ENCODE measurements at places on chromosomes 11 and 22. TPM values are rescaled to one million over a fixed set of nuclear protein-coding genes. Genes with fewer than 3 reads are reported as not detected.

DNA sequence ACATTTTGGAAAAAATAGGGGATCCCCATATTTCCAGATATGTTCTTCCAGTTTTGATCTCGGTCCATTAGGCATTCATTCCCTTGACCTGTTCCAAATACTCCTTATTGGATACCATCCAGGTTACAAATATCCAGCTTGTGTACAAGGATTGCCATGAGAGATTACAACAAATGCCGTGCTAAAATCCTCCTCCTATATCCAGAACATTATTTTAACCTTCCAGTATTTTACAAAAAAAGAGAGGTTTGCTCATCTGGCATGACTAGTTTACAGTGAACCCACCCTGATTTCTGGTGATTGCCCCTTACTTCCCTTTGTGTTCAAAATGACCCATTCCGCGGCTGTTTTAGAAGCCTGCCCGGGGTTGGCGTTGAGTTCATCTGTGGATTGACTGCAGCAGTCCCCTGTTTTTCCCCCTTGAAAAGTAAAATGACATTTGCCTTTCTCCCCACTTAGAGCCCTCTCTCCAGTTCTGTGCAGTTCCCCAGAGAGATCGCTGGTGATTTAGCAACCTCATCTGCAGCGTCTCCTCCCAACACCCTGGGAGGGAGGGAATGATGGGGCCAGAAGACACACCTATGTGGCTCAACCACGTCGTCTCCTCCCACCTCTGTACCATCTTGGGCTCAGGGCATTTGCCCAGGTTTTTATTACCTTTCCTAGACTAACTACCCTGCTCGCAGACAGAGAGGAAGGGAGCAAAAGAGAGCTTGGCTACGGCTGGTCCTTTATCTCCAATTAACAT, 73.6 kb downstream of the DSCAML1 start:
- peaks cover 12% of the 10 kb centered on the region for H3K27me3 ChIP-seq
- no peaks in the 10 kb centered on the region for H3K36me3 ChIP-seq
- no peak overlapping the region for H3K27ac ChIP-seq
- no peak for DNase-seq

DNA sequence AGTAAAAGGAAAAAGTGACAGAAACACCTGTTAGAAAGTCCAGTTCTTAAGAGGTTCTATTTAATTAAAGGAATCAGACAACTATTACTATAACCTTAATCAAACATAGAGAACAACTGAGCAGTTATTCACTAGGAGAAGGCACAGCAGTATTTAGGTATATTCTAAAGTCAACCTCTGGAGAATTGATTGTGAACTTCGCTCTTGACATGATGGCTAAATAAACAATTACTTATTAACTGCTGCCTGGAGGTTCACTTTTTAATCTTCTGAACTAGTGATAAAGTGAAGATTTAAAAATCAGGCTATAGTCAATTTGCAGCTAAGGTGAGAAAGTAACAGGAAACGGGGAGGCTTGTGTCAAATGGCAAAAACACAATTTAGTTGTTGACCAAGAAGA, 557.3 kb downstream of the FAM181B start:
- H3K36me3 ChIP-seq = no peaks in the 10 kb centered on the region
- DNase-seq = no peak
- no peak overlapping the region for H3K27ac ChIP-seq

DNA sequence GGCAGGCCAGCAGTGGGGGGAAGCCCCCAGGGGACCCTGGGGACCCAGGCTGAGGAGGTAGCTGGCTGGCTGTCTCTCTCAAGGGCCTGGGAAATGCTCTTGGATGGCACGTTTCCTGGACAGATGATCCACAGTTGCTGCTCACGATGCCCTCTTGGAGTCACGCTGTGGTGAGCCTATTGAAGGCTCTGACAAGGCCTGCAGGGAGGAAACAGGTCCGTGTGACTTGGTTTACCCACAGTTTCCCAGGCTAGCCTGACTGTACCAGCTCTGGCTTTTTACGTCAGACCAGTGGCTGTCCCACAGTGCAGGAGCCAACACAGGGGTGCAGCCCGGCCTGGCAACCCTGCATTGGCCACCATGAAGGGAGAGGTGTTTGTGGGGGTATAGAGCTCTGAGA, 29.2 kb upstream of the PPARA start:
- H3K4me1 ChIP-seq = peaks cover 7% of the 10 kb centered on the region
- H3K27me3 ChIP-seq = no peaks in the 10 kb centered on the region
- H3K27ac ChIP-seq = no peak overlapping the region
- no peak overlapping the region for H3K4me3 ChIP-seq

DNA sequence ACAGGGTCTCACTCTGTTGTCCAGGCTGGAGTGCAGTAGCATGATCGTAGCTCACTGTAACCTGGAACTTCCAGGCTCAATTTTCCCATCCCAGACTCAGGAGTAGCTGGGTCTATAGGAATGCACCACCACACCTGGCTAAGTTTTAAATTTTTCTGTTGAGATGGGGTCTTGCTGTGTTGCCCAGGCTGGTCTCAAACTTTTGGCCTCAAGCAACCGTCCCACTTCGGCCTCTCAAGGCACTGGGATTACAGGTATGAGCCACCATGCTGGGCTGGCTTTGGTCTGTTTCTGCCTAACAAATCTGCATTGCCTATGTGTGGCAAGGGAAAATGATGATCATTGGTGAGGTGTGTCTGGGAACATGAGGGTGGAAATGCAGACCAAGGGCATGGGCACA, 59.3 kb upstream of the CLMP start:
- H3K27me3 ChIP-seq = peaks cover 53% of the 10 kb centered on the region
- peaks cover 3% of the 10 kb centered on the region for H3K4me1 ChIP-seq
- no peak for DNase-seq
- H3K4me3 ChIP-seq = no peak overlapping the region
- H3K36me3 ChIP-seq = peaks cover 3% of the 10 kb centered on the region

DNA sequence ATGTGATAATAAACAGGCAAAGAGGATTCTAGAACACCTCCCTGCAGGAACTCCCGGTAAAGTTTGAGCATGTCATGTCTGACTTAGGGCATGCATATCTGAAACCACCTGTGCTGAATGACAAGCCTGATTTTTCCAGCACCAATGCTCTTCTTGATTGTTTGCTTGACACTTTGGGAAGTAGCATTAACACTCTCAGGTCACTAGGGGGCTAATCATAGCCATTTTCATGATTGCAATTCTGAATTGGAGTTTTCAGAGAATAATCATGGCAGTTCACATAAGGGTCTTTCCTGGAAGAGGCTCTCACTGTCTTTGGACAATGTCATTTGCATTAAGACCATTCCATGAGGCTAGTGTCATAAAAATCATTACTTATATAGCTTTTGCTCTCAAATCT, 234.4 kb upstream of the MTNR1B start:
- no peak overlapping the region for H3K4me3 ChIP-seq
- no peaks in the 10 kb centered on the region for H3K27me3 ChIP-seq
- DNase-seq = no peak
- no peaks in the 10 kb centered on the region for H3K4me1 ChIP-seq

- no peak for DNase-seq
- peaks cover 39% of the 10 kb centered on the region for H3K36me3 ChIP-seq
- no peaks in the 10 kb centered on the region for H3K27me3 ChIP-seq
- H3K4me3 ChIP-seq = no peak overlapping the region
- no peak overlapping the region for H3K27ac ChIP-seq
Observed at GRCh38 chr11:14746857-14747395, 103.3 kb downstream of the PDE3B start.

DNA sequence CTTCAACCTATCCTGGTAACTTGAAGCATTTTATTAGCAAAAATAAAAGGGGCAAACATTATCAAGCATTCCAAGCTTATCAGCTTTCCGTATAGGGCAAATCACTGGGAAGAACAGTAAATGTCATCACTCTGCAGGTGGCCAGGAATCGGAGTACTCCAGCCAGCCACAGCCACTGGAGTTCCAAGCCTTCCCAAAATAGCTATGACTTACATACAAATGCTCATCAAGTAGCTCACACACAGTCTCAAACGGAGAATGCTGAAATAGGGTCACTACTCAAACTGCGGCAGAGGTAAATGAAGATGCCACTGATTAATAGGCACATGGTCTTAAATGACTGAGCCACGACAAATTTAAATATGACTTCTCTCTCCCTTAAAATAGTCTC, 2.1 kb downstream of the USP28 start:
- H3K4me3 ChIP-seq = peak overlapping the region; percentile 88
- peak overlapping the region; percentile 31 for H3K27ac ChIP-seq
- peaks cover 32% of the 10 kb centered on the region for H3K36me3 ChIP-seq
- H3K27me3 ChIP-seq = no peaks in the 10 kb centered on the region
- H3K4me1 ChIP-seq = peaks cover 58% of the 10 kb centered on the region
- DNase-seq = no peak

- H3K27ac ChIP-seq = no peak overlapping the region
- no peaks in the 10 kb centered on the region for H3K27me3 ChIP-seq
- H3K4me1 ChIP-seq = peaks cover 5% of the 10 kb centered on the region
- H3K4me3 ChIP-seq = no peak overlapping the region
- DNase-seq = no peak
Observed at GRCh38 chr22:36311386-36312085, 58.6 kb downstream of the APOL1 start.

DNA sequence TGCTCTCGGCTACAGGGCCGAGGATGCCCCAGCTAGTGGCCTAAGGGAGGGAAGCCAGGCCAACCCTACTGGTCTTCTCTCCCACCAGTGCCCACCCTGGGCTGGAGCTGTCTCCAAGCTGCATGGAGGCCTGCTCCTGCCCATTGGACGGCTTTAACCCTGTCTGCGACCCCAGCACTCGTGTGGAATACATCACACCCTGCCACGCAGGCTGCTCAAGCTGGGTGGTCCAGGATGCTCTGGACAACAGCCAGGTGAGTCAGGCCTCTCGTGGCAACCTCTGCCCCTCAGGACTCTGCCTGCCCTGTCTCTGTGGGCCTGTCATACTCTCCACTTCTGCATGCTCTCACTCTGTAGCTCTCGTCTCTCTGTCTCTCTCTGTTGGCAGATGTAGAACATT, 44.1 kb upstream of the TPBGL start:
- no peak for DNase-seq
- H3K36me3 ChIP-seq = no peaks in the 10 kb centered on the region
- H3K4me1 ChIP-seq = no peaks in the 10 kb centered on the region
- H3K4me3 ChIP-seq = no peak overlapping the region

Gene LRP4
- total RNA-seq = 0.12 TPM

Gene MS4A1
- total RNA-seq = not detected

Gene H19
- total RNA-seq = not detected

Gene SCT
- total RNA-seq = not detected

Gene NOX4
- total RNA-seq = not detected

Data from activated CD8-positive, alpha-beta memory T cell treated with anti-CD3 and anti-CD28 coated beads, Interleukin-2, amount 10 ng/mL, durations not matched to agents 7 days and 5 days (primary cell).